BJ (cell line): ENCODE measurements at places on chromosomes 13 and 19.

GRCh38 chr19:49672131-49672919, 4.7 kb upstream of the PRMT1 start:
- DNase-seq, result no peak

GRCh38 chr19:46599716-46600373, 1.3 kb upstream of the CALM3 start:
- DNase-seq, result no peak

DNA sequence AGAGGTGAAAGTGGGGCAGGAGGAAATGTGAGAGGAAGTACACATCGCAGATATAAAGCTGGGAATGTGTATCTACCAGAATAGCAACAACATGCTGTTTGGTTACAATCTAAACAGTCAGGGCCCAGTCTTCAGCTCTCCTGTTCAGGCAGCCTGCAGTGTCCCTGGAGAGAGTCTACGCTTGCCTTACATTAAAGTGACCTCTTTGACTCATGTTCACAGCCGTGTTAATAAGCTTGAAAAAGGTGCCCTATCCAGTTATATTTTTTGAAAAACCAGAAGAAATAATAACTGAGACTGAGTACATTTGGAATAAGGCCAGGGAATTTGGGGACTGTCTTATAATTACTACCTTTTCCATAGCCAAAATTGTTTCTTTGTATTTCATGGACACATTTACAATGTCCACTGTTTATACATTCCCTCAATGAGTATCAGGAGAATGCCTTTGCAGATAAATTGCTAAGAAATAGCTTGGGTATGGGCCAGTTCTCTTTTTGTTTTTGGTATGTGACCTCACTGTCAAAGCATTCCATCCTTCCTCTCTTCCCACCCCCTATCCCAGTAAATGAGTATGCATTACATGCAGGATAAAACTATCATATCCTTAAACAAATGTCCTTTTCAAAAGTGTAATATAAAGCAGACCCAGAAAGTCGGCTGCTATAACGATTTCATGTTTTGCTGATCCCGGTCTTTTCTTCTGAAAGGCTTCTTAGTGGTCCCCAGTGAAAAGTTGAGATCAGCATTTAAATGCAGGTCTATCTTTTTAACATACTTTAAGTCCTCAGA, 82.6 kb downstream of the PCDH9 start:
- DNase-seq, result peak; percentile 18

DNA sequence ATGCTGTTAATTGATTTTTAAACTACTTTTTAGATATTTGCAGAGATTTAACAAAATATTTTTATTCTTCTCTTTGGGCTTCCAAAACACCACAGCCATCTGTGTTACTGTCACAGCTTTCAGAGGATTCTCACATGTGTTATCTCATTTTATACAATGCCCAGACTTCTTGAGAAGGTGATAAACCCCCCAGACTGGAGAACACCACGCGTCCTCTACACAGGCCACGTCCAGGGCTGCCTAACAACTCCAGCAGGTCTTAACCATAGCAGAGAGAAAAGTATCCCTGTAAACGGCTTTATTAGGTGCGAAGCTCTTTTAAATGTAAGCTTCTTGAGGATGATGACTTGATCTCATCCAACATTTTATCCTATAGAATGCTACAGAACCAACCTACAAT, 2.0 kb downstream of the GPR183 start:
- no peak for DNase-seq

DNA sequence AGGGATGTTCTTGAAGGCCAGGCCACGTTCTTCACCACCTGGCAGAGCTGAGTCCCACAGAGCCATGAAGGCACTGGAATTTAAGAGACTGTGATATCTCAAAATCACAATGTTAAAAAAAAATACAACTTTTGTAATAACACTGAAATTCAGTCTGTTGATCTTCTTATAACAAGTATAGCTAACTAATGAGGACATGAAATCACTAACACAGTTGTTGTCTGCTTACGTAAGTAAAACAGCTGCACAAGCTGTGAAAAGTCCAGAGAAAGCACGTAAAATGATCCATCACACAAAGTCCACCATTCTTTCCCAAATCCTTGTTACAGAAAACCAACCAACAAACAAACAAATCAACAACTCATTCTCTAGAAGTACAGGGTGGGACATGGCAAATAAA, 32.9 kb downstream of the FLT3 start:
- no peak for DNase-seq

DNA sequence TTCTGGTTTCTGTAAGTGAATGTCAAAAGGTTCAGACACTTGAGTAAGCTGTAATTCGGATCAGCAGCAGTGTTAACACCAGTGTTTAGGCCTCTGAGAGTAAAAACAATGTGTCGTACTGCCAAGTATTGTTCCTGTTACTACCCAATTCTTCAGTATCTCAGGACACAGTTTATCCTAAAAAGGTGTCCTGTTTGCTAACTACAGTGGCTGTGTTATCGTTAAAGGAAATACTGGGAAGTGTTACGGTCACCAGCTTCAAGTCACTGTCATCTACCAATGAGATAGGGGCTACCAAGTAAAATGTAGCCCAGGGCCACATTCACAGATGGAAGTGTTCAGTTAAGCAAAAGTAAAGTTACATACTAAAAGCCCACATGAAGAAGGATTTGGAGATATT, 2.3 kb upstream of the UPF3A start:
- DNase-seq, result no peak

GRCh38 chr19:14089662-14090508, 666 bp downstream of the SAMD1 start:
- DNase-seq, result no peak

- no peak for DNase-seq
Measured at GRCh38 chr13:58680115-58680514, 1048.6 kb downstream of the PCDH17 start.

- DNase-seq, result no peak
Measured at GRCh38 chr19:50500753-50501151, 10.2 kb downstream of the JOSD2 start.

GRCh38 chr19:54317108-54317964, 4.4 kb upstream of the LILRA5 start:
- no peak for DNase-seq

DNA sequence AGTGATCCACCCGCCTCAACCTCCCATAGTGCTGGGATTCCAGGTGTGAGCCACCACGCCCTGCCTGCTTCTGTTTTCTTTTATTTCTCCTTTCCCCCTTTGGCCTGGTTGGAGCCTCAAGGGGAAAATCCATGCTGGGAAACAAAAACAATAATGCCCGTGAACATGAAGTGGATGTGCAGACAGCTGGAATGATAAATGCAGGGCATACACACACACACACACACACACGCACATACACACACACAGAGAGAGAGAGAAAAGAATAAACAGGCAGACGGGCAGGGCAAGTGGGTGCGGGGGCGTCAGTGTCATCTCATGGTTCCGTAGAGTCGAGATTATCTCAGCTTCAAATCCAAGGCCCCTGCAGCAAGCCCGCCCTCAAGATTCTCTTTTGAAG, 4.4 kb upstream of the PLEKHF1 start:
- DNase-seq, result no peak

DNA sequence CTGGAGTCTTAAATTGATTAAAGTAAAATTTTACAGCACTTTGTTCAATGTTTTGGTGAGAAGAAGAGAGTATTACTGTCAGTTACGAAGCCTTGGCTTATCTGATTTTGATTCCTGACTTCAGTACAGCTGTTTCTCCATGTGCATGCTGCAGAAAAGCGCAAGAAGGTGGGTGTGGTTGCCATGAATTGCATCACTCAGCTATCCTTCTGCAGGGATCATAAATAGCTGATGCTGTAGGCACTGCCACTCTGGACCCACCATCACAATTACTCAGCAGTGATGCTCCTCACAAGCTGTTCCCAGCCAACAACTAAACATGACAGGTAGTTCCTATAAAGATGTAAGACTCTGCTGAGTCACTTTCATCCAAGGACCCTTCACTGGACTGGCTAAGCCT, 321.2 kb downstream of the IRS2 start:
- peak; percentile 26 for DNase-seq

- DNase-seq, result no peak
Measured at GRCh38 chr13:51881296-51881695, 19.5 kb downstream of the CCDC70 start.
